T-helper 9 cell (primary cell): ENCODE measurements at places on chromosomes 16 and 17.

- no peak for DNase-seq
Measured at GRCh38 chr16:85173981-85174751, 61.9 kb upstream of the CIBAR2 start.

GRCh38 chr17:78898075-78898836, 4.7 kb downstream of the CEP295NL start:
- DNase-seq = no peak

DNA sequence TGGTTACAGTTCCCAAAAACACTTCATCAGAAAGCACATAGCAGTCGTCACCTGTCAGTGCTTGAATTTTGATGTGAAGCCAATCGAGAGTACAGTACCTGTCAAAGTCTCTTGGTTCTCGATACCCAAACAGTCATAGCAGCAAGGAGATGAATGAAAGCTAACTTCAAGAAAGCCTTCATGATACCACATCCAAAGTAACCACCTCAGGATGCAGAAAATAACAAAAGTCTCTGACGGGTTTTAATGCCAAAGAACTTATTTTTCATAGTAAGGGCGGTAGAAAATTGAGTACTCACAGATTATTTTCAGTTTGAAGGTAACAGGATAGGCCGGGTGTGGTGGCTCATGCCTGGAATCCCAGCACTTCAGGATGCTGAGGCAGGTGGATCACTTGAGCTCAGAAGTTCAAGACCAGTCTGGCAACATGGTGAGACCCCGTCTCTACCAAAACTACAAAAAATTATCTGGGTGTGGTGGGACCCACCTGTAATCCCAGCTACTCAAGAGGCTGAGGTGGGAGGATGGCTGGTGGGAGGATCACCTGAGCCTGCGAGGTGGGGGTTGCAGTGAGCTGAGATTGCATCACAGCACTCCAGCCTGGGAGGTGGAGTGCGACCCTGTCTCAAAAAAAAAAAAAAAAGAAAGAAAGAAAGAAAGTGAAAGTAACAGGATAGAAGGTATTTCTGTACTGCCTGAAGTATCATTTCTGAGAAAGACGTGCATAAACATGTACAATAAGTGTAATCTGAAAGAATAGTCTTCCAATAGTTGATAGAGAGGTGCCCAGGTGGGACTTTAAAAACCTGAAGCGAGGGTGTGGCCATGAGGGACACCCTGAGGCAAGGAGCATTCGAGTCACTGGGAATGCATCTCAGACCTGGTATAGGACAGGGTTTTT, 15.4 kb downstream of the MFSD11 start:
- no peak for DNase-seq

- DNase-seq = no peak
Measured at GRCh38 chr16:73710526-73710925, 586.1 kb upstream of the PSMD7 start.

DNA sequence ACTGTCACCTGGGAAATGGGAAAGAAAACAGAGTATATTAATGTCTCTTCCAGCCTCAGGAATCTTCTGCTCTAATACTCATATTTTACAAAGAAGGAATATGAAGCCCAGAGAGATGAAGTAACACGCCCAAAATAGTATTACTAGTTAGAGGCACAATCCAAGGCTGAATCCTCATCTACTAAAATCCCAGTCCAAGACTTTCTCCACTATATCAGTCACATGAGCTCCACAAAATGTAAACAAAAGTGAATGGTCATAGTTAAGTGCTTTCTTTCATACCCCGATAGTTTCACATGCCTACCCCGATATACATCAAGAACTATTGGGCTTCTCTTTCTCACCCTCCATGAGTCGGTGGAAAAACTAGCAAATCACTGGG, 965 bp downstream of the INTS2 start:
- DNase-seq = no peak

DNA sequence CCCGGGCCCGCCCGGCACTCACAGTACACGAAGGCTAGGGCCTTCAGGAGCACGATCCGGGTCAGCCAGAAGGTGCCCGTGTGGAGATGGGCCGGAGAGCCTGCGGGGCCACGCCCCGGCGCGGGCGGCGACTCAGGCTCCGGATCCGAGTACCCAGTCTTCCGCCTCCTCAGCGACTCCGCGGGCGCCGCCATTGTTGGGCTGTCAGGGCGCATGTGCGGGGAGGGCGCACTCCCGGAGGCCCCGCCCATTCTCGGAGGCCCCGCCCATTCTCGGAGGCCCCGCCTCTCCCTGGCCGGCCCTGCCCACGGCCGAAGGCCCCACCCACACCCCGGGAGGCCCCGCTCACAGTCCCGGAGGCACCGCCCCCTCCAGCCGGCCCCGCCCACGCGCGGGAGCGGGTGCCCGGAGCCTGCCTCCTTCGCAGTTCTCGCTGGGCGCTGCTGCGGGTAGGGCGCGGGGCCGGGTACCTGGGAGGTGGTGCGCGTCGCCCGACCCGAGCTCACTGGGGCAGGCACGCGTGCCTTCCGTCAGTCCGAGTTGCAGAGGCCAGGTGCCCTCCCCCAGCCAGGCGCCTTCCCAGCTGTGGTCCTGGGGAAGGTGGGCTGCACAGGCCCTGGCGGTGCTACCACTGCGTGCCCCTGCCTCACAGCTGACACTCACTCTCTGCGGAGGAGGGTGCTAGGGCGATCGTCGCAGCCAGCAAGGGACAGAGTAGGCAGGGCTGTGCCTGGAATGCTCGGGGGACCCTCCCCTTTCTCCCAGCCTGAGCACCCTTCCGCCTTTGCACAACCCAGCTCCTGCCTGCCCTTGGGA, at the start of gene LMF1:
Gene LMF1, minus strand, starts transcription at position 219 of the 816 bp plus-strand sequence. Its CDS starts 4 bp downstream, at position 215.
- peak; percentile 97 for DNase-seq

DNA sequence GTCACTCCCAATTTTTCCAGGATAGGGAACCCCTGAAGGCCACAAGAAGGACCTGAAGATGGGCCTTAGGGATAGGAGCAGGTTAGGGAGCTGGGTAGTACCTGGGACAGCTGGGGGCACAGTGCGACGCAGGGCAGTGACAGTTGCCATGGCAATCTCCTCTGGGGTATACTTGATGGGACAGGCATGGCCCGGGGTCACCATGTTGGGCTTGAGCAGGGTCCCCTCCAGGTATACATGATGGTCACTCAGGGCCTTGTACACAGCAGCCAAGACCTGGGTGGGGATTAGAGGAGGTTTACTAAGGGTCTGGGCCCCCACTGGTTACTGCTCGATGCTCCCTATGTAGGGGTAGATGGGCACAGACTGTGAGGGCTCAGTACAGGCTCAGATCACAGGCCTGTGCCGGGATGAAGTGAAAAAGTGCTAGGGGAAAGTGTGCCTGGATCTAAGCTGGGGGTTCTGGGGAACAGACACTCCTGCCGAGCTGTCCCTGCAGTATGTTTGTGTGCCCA, 2.7 kb downstream of the ALDOC start:
- DNase-seq = no peak

DNA sequence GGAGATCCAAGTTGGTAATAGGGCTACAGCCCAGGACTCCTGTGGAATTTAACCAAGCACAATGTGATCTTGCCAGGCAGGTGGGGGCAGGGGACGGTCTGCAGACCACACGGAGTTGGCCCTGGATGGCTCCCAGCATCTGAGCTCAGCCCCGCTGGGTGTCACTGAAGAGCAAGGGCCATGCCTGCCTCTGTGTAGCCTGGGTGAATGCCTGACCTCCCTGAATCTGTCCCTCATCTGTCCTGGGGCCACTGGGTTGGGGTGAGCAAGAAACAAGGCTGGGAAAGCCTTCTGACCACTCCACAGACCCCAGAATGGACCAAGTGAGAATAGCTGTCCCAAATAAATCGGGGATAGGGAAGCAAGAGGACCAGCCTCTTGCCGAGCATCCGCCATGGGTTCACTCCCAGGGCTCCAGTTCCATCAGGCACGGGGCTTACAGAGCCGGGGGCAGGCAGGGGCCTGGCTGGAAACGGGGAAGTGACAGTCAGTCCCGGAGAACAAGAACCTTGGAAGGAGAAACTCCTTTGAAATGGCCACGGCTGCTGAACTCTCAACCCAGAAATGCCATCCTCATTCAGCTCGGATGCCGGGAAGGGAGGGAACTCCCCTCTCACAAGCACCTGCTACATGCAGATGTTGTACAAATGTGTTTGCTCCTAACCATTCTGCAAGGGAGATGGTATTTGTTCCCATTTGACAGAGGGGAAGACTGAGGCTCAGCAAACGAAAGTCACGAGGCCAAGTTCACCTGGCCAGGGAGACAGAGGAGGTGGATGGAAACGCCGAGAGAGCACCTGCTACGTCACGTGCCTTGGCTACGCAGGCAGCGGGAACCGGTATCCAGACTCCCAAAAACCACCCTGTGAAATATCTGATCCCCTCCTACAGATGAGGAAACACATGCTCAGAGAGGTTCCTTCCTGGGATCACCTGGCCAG, 50.0 kb downstream of the RMI2 start:
- no peak for DNase-seq

- DNase-seq = no peak
Measured at GRCh38 chr17:75105126-75106080, 4.4 kb upstream of the ARMC7 start.

- DNase-seq = peak; percentile 60
Measured at GRCh38 chr16:56609463-56609921, 1.1 kb downstream of the MT2A start.

DNA sequence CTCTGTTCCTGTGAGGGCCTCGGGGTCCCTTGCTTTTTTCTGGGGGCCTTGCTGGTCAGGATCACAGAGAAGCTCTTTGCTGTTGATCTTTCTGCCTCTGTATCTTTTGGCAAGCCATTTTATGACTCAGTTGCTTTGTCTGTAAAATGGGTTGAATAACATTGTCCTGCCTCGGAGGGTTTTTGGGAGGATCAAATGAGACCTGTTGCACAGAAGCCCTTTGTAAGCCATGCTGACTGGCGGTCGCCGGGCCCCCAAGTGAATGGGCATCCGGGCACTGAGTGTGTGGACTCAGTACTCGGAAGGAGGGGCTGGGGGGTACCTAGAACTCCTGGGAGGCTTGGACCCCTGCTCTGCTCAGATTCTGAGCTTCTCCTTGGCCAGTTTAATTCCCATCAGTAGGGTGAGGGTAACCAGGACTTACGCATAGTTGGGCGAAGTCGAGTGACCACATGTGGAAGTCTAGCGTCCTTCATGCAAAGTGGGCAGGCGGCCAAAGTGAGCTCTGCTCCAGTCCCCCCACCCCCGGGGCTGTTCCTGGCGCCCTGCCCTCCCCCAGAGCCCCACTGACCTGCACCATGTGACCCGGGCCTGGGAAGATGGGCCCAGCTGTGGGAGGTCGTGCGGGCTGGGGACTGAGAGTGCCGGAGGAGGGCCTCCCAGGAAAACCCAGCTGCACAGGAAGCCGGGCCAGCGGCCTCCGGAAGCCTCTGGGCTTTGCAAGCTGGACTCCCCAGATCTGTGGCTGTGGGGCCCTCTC, 284.0 kb downstream of the SEC14L1 start:
- no peak for DNase-seq

GRCh38 chr16:61715393-61715792, 320.8 kb downstream of the CDH8 start:
- no peak for DNase-seq

GRCh38 chr16:2751577-2752034, 832 bp upstream of the SRRM2 start:
- DNase-seq = no peak

DNA sequence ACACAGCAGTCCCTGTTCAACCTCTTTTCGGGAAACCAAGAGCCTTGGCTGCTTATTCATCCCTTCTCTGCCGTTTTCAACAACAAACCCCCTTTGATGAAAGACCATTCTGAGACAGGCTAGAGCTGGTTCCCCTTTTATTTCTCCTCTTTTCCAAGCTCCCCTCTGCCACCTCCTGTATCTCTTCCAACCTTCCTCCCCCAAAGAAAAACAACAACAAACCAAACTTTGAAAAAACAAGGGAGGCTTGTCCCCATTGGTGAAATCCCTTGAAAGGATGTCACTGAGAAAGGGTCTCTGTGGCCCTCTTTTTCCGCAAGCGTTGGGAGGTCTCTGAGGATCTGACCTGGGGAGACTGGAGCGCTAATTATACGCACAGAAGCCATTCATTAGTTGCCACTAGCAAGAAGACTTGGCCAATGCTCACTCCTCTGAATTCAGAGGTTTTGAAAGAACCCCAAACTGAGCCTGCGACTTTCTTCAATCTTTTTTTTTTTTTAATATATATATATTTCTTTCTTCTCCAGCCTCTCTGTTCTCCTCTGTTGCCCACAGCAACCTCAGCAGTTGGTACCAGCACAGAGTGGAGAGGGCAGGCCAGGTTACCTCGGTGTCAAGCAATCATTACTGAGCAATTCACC, 101.4 kb downstream of the PITPNC1 start:
- no peak for DNase-seq

DNA sequence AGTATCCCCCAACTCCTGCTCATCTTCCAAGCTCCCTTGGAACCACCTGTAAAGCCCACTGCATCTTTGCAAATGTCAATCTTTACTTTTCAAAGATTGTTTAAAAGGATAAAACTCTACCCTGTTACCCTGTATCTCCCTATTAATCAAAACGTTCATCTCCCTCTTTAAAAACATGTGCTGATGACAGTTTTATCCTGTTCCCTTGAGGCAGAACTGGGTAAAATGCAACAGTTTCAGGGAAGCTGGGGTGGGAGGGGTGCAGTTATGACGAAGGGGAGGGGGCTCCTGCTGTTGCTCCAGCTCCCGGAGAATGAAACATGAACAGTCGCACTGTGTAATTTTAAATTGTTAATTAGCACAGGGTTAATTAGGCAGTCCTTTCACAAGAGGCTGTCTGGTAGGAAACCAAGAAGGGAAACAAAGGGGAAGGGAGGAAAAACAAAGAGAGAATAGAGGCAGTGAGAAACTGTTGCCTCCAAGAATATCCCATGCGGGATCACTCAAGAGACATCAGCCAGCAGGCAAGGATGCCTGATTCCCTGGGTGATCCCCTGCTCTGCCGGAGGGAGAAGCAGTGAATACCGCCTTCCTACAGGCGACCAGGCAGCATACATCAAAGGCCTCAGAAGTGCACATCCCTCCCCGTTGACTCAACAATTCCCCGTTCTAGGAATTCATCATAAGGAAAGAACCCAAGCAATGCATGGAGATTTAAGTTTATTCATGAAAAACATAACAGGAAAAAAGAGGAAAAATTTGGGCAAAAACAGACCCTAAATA, 84.2 kb downstream of the ZFHX3 start:
- DNase-seq = no peak

GRCh38 chr17:58667934-58668597, 23.8 kb downstream of the TEX14 start:
- DNase-seq = no peak

DNA sequence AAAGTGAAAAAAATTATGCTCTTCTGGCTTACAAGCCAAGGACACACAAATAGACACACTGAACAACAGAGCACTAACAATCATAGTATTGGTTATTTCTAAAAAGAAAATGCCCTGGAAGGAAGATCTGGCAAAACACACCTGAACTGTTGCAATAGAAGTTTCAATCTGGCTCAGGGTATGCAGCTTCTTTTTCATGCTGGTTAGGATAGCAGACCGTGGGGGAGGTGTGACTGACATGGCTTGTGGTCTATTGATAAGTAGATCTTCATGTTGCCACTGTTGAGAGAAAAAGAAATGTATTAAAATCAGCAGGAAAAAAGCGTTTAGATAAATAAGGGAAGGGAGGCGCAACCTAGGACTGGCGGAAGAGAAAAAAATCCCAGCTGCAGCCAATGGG, 26.5 kb upstream of the ARL6IP1 start:
- DNase-seq = no peak
